ENCODE measurements at places on chromosomes 3 and 15.

GRCh38 chr3:7632305-7632704 lies 771.4 kb downstream of the GRM7 start:
- DNase-seq = no peak

GRCh38 chr15:90184786-90185704 lies 16.1 kb upstream of the SEMA4B start:
- DNase-seq = peak; percentile 24

GRCh38 chr3:129506231-129506742 lies 22.2 kb upstream of the RHO start:
- no peak for DNase-seq

DNA sequence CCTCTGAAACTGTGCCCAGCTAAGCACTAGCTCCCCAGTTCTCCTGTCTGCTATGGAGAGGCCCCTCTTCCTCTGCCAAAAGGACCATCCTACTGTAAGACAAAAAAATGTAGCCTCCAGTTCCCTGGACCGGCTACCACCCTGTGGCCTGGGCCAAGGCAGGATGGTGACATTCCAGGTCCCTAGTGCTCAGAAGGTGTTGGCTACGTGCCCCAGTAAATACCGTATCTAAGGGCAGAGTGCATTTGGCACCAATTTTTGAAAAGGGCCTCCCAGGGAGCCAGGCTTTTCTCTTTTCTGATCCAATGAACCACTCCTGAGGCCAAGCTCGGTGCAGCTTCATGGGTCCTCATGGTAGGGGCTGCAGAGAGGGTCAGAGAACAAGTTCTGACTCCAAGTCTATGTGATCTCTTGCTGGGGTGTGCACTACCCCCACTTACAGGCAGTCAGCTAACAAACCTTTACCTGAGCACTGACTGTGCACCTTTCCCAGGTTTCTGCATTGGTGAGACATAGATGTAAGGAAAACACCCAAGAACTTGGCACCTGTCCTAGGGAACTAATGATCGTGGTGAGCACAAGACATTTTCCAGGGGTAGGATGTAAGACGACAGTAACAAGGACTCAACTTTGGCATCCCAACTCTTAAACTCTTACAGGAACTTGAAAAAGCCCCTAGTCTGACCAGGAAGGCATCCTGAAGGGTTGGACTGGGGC lies 32.6 kb downstream of the TLE3 start:
- DNase-seq = no peak

DNA sequence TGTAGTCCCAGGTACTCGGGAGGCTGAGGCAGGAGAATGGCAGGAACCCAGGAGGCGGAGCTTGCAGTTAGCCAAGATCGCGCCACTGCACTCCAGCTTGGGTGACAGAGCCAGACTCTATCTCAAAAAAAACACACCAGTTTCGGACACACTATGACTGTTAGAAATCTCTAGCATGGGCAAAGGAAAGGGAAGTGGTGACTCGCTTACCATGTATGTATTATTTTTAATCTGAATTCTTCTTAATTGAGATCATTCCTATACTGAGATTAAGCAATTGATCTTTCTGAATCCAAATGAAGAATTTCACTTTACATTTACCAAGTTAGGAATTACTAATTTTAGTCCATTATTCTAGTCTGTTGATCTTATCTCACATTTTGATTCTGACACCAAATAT lies 459.2 kb upstream of the ALCAM start:
- DNase-seq = no peak

DNA sequence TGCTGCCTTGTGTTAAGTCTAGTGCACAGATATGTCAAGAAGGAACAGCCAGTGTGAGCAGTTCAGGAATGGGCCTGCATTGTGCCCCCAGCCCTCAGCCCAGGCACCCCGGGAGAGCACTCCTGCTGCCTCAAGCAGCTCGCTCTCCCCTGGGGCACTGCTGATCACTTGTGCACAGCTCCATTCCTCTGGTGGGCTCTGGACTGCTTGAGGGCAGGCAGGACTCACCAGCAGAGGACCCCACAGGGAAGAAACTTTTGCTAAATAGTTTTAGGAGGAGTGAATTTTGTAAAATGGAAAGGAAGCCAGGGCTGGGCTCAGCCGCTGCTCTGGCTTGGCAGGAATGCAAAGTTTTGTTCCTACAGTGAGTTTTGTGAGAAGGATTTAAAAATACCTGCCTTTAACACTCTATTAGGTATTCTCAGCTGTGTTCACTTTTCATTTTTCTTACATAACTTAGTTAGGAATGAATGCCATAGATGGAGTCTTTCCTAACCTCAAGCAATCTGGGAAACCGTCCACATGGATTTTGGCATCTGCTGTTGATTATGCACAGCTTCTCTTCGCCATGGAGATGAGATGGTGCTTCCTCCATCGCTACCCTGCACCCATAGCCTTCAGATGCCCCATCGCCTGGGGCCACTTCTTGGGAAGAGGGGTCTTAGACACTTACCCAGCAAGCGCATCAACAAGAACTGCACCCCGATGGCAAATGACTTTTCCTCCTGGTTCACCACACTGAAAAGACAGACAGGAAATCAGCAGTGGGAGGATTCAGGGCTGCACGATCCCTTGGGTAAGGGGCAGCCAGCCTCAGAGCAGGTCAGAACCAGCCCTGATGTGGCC lies 42.3 kb upstream of the RAB6B start:
- peak; percentile 45 for DNase-seq

- no peak for DNase-seq
Observed at GRCh38 chr15:48467801-48468200, 136.6 kb downstream of the DUT start.

DNA sequence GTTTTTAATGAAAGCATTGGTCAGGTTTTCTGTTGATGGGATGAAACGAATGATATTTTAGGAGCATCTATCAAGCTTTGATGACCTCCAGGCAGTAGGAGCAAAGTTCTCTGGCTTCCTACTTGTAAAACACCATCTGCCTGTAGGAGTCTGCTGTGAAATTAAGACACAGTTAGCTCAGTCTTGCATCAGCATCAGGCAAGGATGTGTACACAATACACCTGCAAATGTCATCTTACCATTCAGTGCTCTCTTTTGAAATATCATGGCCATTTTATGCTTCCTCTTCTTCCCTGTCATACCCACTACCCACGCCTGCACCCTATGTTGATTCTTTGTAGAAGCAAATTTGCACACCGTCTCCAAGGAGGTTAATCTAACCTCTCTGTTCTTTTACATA lies 38.2 kb downstream of the B3GALNT1 start:
- no peak for DNase-seq

GRCh38 chr3:100097919-100098783 lies 16.1 kb downstream of the FILIP1L start:
- peak; percentile 40 for DNase-seq

- DNase-seq = peak; percentile 4
Observed at GRCh38 chr15:58590926-58591325, 158.6 kb downstream of the ADAM10 start.

- DNase-seq = no peak
Observed at GRCh38 chr3:13526626-13526949, 22.3 kb upstream of the FBLN2 start.

GRCh38 chr3:177367788-177368187 lies 170.5 kb upstream of the TBL1XR1 start:
- DNase-seq = no peak

GRCh38 chr15:71747128-71748083 lies 62.9 kb upstream of the NR2E3 start:
- DNase-seq = no peak

DNA sequence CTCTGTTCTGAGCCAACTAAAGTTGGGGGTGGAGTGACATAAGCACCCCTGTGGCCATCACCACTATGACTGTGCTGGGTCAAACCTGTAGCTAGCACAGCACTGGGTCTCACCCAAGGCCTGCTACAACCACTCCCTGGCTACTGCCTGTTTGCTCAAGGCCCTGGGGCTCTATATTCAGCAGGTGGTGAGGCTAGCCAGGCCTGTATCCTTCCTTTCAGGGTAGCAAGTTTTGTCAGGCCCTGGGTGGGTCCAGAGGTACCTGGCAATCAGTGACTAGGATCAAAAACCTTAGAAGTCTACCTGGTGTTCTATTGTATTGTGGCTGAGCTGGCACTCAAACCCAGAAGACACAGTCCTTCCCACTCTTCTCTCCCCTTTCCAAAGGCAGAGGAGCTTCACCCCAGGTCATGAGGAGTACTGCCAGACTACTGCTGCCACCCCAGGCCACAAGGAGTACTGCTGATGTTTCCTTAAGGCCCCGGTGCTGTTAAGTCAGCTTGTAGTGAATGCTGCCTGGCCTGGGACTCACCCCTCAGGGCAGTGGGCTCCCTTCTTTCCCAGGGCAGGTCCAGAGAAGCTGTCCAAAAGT lies 170.8 kb downstream of the IGSF11 start:
- no peak for DNase-seq

GRCh38 chr3:166634091-166634746 lies 745.9 kb downstream of the ZBBX start:
- peak; percentile 10 for DNase-seq

DNA sequence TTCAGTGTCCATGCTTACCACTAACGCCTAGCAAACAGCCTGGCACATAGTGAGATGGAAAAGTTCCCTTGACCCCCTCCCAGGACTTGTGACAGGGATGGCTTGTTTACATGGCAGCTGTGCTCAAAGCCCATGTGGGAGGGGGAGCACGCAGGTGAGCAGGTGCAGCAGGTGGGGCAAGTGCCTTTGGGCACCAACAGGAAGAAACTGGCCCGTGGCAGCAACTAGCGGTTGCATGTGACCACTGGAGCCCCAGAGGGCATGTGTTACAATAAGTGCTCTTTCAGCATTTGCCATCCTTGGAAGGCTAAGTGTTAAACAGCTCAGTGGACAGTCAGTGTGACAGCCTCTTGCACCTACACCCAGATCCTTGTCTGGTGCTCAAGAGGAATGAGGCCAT lies 734.6 kb downstream of the TUSC7 start:
- DNase-seq = no peak

DNA sequence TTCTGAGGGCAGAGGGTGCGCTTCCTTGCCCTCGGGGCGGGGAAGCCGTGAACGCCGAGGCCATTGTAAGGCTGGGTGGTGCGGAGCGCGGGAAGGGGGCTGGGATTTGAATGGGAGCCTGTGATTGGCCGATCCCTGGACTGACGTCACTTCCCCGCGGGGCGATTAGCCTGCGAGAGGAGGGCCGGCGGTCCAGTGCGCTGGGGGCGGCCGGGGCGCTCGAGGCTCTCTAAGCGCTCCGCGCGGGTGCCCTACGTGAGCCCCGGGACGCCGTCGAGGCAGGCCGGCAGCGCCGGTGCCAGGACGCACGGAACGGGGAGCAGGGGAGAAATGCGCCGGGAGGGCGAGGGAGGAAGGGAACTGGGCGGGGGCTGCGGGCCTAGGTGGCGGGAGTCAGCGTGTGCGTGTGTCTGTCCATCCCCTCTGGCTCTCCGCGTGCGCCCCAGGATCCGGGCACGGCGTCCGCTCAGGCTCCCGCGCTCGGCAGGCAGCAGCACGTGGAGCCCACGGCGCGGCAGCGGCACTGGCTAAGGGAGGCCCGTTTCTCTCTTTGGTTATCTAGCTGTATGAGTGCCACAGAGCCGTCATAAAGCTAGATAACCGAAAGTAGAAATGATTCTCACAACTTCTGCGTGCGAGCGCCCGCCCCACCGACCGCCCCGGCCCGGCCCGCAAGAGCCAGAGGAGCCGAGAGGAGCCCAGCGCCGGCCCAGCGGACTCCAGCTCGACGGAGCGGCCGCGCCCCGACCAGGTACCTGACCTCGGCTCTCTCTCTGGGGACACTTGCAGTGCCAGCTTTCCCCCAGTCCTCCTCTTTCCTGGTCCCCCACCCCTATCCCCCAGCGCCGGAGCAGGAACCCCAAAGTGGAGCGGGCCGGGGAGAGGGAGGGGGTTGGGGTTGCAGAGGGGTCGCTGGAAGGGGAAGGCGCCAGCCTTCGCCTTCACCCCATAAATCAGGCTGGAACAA lies 33.1 kb upstream of the POLG start:
- DNase-seq = no peak

- no peak for DNase-seq
Observed at GRCh38 chr3:107953722-107954121, 137.1 kb downstream of the CD47 start.

- DNase-seq = no peak
Observed at GRCh38 chr3:164577667-164578210, 500.6 kb downstream of the SI start.

- DNase-seq = no peak
Observed at GRCh38 chr3:7536921-7537320, 676.0 kb downstream of the GRM7 start.

- no peak for DNase-seq
Observed at GRCh38 chr3:82342521-82342920, 581.1 kb upstream of the GBE1 start.

DNA sequence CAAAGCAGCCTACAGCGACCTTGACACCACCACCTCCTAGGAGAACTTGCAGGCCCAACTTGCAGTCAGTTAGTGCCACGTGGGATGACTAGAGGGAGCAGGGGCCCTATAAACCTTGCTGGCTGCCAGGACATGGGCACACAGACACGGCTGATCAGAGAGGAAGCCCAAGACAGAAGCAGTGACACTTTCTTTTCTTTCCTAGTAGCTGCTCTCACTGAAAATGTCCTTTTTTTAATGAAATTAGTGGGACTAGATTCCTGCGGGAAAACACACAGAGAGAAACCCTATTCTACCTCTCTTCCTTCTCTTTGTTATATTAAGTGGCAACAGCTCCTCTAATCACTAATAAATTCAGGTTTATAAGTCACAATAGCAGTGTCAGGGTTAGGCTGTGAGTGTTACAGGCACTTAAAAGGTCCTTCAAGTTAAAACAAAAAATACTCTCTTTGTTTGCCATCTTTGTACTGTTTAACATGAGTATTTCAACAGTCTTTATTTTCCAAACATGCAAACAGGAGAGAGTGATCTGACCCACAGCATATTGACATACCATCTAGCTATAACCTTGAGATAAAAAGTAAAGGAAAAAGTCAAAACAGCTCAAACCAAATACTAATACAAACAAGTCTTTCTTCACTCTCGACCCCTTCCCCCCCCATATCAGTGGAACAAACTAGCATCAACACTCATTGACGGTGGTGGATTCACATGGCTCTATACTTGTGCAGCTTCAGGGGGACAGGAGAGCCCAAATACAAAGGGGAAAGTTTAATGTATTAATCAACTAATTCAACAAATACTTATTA lies 2.1 kb upstream of the TMEM212 start:
- DNase-seq = no peak

- DNase-seq = no peak
Observed at GRCh38 chr15:99253381-99254090, 2.3 kb downstream of the LRRC28 start.

DNA sequence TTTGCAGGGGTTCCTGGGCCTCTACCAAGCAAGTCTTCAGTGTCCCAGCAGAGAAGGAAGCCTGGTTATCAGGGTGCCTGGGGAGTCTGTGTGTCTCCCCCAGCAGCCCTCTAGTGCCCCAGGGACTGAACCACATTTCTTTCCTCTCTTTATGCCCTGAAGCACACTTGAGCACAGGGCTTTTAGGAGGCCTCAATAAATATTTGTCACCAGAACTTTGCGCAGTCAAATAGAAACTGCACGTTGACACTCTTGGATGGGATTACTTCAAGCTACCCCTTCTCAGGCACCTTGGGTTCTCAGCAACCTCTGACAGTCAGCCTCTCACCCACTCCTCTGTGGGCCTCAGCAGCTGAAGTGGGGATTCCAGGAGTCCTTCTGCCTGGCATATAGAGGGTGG lies 226.6 kb upstream of the HES1 start:
- DNase-seq = peak; percentile 47

All from right lung (tissue), 10 donors.